Transverse colon (tissue), 4 donors: ENCODE measurements at places on chromosomes 16 and 17. TPM values are rescaled to one million over a fixed set of nuclear protein-coding genes. Genes with fewer than 3 reads are reported as not detected.

The FKBP10 gene
- total RNA-seq: 7.1 TPM

The LMF1 gene
- 21.1 TPM for total RNA-seq

The SLC16A6 gene
- not detected for total RNA-seq

The CCL13 gene
- total RNA-seq: 10.5 TPM

The ABCC12 gene
- total RNA-seq: not detected

The RTN4RL1 gene
- total RNA-seq: not detected

The LPO gene
- not detected for total RNA-seq

The HASPIN gene
- total RNA-seq: 0.64 TPM

The MAF gene
- 25.2 TPM for total RNA-seq

The C16orf74 gene
- total RNA-seq: not detected

The CCL17 gene
- not detected for total RNA-seq

The CHAD gene
- total RNA-seq: 59.8 TPM

The LUC7L gene
- total RNA-seq: 175 TPM

The TBC1D3C gene
- total RNA-seq: not detected

The FBXW10 gene
- not detected for total RNA-seq

The KANSL1 gene
- 131 TPM for total RNA-seq

The ACSM5 gene
- not detected for total RNA-seq

The OMG gene
- not detected for total RNA-seq

The NOXO1 gene
- 4.2 TPM for total RNA-seq

The TAC4 gene
- total RNA-seq: not detected

The NLRC5 gene
- 171 TPM for total RNA-seq

The RABEP2 gene
- total RNA-seq: 83.4 TPM

The CYGB gene
- total RNA-seq: 20.1 TPM

The CHRNB1 gene
- total RNA-seq: 10.3 TPM

The CNTROB gene
- total RNA-seq: 62.1 TPM

The HBZ gene
- total RNA-seq: not detected

The KRTAP2-2 gene
- total RNA-seq: not detected

The SLFN5 gene
- total RNA-seq: 2.8 TPM

The KRTAP9-4 gene
- not detected for total RNA-seq

The MYH2 gene
- total RNA-seq: 0.68 TPM

The SLX1B gene
- total RNA-seq: 15.1 TPM

The GP1BA gene
- not detected for total RNA-seq
